HFF-Myc (cell line): ENCODE measurements at places on chromosomes 11 and 22.

GRCh38 chr11:128776424-128777284 is 82.8 kb downstream of the FLI1 start:
- DNase-seq: no peak

DNA sequence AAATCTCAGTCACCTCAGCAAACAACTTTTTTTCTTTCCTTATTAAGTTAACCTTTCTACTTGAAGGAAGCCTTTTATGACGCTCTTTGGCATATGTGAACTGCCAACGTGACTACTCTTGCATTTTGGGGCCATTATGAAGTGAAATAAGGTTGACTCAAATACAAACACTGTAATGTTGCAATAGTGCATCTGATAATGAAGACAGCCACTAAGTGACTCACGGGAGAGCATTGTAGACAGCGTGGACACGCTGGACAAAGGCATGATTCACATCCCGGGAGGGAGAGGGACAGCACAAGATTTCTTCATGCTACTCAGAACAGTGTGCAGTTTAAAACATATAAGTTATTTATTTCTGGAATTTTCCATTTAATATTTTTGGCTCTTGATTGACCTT is 560.8 kb downstream of the ETS1 start:
- DNase-seq: peak; percentile 49

- no peak for DNase-seq
Observed at GRCh38 chr22:37581504-37581903, 1.6 kb upstream of the LGALS2 start.

- no peak for DNase-seq
Observed at GRCh38 chr11:120025606-120026335, 112.1 kb downstream of the TRIM29 start.

- DNase-seq: no peak
Observed at GRCh38 chr22:47623066-47623762, 860.8 kb downstream of the TBC1D22A start.

- DNase-seq: no peak
Observed at GRCh38 chr11:69962152-69962551, 116.0 kb upstream of the ANO1 start.

- no peak for DNase-seq
Observed at GRCh38 chr11:44120169-44120568, 24.7 kb downstream of the EXT2 start.

DNA sequence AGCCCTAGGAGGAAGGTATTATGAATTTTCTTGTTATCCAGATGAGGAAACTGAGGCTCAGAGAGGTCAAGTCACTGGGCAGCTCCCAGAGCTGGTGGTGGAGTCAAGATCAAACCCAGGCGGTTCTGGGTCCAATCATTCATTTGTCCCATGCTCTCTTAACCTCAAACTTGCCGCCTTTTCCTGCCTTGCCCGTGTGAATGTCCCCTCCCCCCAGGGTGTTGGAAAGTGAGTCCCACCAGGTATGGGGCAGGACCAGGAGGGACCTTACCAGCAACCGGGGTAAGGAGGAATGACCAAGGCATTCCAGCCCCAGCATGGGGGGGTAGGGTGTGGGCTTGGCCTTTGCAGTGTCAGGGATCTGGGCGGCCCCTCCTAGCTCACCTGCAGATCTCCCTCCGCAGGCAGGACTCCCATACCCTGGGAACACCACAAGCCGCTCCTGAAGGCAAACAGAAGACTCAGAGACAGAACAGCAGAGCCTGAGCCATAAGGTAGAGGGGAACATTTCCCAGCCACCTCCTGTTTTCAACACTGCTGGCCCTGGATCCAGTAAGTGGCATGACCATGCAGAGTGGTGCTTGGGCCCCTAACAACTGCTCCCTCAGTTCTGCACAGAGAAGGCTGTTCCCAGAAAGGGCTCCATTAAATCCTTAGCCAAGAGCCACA is 41.2 kb upstream of the SYT7 start:
- no peak for DNase-seq

- DNase-seq: no peak
Observed at GRCh38 chr11:11668781-11669180, 47.0 kb upstream of the GALNT18 start.

DNA sequence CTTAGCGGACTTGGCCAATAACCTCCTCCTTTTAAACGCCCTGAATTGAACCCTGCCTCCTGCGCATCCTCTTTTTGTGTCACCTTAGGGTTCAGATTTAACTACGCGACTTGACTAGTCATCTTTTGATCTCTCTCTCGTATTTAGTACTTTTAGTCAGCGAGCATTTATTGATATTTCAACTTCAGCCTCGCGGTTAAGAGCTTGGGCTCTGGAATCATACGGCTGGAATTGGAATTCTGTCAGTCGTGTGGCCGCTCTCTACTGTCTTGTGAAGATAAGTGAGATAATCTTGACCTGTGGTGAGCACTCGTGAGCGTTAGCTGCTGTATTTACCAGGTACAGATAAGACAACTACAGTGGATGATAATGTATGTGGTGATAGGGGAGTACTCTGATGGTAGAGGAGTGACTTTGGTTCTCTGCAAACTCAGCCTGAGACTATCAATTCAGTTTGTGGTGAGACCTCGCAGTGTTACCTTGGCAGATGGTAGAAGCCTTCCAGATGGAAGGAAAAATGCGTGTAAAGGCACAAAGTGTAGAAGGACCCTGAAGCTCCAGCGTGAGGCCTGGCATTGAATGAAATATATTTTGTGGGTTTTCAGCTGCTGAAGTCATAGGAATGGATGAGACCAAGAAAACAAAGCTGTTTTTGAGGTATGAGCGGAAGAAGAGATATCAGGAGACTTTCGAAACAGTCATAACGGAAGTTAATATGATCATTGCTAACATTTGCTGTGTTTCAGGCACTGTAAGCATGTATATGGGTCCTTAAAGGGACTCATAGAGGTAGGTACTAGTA is 682 bp downstream of the ATM start:
- DNase-seq: no peak

DNA sequence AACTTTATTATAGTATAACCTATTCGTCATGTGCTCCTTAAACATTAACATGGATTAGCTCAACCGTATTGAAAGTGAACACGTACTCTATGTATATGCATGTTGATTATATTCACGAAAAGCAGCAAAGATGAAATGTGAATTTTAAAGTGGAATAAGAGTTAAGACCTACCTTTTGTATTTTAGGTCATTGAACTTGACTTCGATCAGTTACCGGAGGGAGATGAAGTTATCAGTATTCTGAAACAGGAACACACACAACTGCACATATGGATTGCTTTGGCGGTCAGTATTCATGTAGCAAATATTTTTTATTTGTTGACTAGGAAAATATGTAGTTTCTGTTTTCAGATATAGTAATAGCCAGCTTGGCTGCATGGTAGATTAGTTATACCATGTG is 1.4 kb downstream of the CTR9 start:
- no peak for DNase-seq

DNA sequence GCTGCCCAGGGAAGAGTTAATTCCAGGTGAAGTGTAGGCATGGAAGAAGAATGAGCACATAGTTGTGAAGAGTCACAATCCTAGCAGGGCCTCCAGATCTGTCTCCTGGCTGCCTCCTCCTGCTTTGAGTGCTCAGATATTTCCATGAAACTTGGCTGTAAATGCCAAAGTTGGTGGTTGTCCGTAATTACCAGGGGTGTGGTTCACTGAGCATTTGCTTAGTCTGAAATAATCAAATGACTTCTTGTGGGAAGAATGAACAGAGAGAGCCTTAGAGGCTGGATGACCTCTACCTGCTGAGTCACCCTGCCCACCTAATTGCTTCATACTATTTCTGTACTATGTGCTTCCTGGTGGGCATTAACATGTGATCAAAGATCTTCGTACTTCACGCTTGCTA is 50.9 kb downstream of the APIP start:
- DNase-seq: no peak

DNA sequence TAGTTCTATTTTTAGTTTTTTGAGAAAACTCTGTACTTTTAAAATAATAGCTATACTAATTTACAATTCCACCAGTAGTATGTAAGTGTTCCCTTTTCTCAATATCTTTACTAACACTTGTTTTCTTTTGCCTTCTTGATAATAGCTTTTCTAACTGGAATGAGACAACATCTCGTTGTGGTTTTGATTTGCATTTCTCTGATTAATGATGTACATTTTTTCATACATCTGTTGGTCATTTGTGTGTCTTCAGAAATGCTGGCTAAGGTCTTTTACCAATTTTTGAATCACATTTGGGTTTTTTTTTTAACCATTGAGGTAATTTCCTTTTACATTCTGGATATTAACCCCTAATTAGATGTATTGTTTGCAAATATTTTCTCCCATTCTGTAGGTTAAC is 258.9 kb downstream of the DYNC2H1 start:
- no peak for DNase-seq

DNA sequence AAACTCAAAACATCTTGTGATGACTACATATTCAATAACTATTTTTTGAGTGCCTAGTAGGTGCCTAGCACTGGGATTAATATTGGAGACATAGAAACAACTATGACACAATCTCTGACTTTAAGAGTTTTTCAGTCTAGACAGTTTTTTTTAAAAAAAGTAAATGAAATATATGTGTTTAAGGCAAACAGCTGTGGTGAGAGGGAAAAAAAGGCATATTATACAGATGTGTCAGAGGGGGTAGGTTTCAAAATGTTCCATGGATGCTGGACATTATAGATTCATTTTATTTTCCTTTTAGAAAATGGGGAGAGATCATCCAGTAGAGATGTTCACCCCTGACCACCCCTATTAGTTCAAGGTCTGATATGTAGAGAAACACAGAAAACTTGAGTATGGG is 90.8 kb downstream of the LUZP2 start:
- DNase-seq: no peak

- no peak for DNase-seq
Observed at GRCh38 chr11:45810431-45811108, 5.6 kb downstream of the SLC35C1 start.

GRCh38 chr11:16028419-16028818 is 327.9 kb downstream of the SOX6 start:
- DNase-seq: no peak

DNA sequence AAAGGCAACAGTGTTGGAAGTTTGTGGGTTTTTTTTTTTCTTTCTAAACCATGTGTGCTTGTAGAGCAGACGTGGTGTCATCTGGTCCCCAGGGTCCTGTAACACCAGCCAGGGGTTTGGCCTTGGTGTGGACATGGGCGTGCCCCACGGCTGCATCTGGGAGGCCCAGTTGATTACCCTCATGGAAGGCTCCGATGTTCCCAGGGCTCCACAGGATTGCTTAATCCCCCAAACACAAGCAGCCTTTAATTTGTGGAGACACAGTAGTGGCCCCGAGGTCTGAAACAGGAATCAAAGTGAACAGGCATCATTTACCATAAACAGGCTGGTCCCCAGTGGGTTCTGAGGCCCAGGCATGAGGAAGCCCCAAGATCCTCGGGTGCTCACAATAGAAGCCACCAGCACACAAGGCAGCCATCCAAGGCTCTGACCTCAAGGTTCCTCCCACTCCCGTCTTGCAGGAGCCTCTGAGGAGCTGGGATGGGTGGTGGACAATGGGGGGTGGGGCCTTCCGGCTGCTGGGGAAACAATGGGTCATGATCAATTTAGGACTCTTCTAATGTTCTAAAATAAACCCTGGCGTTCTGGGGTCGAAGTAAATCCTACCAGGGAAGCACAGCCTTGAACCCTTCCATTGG is 115.0 kb upstream of the CD82 start:
- no peak for DNase-seq

DNA sequence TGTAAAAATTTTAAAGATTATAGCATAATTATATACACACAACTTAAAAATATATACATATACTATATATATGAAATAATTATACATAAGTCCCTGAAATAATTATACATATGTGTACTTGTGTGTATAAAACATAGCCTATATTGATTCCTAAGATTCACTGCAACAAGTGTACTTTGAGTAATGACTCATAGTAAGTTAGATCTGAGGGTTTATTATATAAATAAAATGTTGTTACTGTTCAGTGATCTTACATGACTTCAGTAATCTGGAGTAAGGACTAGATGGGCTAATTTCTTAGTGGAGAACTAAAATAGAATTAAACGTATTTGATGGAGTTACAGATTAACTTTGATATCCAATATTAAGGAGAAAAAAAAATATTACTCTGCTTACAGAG is 350.5 kb downstream of the CNTN5 start:
- no peak for DNase-seq

DNA sequence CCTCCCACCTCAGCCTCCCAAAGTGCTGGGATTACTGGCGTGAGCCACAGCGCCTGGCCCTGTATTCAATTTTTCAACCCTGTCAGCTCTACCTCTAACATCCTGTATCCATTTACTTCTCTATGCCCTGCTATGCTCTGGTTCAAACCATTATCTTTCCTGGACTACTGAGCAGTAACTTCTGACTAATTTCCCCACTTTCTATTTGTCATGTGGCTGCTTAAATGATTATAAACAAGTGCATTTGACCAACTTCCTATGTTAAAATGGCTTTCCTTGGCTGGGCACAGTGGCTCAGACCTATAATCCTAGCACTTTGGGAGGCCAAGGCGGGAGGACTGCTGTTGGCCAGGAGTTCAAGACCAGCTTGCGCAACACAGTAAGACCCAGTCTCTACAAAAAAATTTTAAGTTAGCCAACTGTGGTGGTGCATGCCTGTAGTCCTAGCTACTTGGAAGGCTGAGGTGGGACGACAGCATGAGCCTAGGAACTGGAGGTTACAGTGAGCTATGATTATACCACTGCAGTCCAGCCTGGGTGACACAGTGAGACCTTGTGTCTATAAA is 2.1 kb downstream of the MED19 start:
- DNase-seq: no peak

DNA sequence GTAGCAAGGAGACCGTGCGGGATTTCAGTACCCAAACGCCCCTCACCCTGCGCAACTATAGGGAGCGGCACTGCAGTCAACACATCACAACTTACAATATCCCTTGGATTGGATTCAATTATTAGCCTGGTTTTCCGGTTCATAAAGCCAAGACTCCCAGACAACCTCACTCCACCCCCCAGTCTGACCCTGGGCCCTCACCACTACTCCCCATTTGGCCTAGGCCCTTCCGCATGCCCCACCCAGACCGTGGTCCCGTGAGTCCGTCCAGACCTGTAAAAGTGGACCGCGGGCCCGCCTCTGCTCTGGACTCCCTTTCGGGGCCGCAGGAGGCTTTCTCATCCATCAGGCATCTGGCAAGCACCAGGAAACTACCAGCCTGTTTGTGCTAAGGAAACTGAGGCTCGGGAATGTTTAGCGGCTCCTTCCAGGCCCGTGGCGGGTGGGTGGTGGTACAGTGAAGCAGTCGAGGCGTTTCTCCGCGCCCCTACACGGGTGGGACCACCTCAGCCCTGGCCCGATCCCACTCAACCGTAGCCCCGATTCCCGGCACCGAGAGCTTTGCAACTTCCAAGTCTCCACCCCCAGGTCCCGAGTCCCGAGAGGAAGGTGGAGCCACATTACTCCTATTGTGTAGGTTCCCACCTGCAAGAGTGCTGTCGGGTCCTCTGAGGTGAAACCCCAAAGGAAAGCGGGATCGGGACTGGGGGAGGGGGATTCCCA is 679 bp upstream of the DPP3 start:
- no peak for DNase-seq

GRCh38 chr11:59273373-59273841 is 60.7 kb upstream of the MPEG1 start:
- no peak for DNase-seq

- DNase-seq: no peak
Observed at GRCh38 chr11:38835966-38836365, 2237.9 kb upstream of the RAG2 start.
